NCI-H1436 treated with DMSO at 0.1 percent for 48 hours (cell line): ENCODE measurements at places on chromosomes 2 and 18.
A peak's percentile ranks its signal among the peaks of the same experiment; 100 is the strongest.

DNA sequence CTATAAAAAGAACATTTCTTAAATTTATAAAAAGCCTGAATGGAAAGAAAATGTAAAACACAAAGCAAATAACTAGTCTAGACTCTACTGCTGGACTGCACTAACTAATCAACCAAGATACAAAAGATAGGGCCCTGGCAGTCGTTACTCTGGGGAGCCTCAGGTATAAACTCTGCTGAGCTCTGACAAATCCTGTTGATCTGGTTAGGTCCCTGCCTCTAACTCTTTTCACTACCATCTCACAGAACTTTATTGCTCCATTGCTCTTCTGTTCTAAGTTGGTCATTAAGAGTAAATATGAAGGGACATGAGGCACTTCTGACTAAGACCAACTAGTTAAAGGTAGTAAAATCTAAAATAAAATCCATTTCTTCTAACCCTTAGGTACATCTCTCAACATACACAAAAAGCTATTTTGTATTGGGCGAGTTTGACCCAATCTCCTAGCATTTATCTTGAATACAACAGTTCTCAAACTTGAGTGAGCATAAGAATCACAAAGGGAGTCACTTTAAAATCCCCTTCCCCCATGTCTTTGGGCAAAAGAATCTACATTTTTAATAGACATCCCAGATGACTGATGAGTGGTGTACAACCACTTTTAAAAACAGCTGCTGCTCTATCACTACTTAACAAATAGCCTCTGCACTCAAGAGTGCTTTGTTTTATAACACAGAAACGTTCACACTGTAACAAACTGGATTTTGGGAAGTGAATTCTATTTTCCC, 2.5 kb downstream of the CHN1 start:
- DNase-seq, result no peak

GRCh38 chr2:25437881-25438662, 96.3 kb upstream of the DNMT3A start:
- DNase-seq, result no peak

DNA sequence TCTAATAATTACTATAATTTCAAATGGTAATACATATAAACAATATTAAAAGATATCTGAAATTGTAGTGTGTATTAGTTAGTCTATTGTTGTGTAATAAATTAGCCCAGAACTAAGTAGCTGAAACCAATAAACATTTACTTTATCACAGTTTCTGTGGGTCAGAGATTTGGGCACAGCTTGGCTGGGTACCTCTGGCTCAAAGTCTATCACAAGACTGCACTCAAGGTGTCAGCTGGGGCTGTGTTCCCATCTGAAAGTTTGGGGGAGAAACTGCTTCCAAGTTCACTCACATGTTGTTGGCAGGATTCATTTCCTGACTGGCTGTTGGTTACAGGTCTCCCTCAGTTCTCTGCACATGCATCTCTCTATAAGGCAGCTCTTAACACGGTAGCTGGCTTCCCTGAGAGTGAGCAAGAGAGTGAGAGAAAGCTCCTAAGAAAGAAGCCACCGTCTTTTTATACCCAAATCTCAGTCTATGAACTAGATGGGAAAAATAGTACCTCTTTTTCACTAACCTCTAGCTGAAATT, 25.6 kb upstream of the WIPF1 start:
- DNase-seq, result no peak

- no peak for DNase-seq
Observed at GRCh38 chr2:172086241-172087206, 1.2 kb downstream of the DLX1 start.

- no peak for DNase-seq
Observed at GRCh38 chr2:194260185-194260584, 1396.8 kb upstream of the SLC39A10 start.

DNA sequence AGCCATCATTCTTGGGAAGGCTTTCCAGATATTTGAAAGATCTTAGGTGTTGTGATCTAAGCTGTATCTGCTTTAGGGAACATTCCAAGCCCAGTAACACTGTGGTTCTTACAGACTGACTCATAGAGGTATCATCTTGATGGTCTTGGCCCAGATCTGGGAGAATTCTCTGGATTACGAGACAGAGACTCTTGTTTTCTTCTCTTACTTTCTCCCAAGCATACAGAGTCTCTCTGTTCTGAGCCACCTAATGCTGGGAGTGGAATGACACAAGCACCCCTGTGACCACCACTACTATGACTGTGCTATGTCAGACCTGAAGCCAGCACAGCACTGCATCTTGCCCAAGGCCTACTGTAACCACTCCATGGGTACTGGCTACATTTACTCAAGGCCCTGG, 81.0 kb upstream of the EPAS1 start:
- no peak for DNase-seq

GRCh38 chr2:17107871-17108270, 410.4 kb downstream of the RAD51AP2 start:
- DNase-seq, result no peak

DNA sequence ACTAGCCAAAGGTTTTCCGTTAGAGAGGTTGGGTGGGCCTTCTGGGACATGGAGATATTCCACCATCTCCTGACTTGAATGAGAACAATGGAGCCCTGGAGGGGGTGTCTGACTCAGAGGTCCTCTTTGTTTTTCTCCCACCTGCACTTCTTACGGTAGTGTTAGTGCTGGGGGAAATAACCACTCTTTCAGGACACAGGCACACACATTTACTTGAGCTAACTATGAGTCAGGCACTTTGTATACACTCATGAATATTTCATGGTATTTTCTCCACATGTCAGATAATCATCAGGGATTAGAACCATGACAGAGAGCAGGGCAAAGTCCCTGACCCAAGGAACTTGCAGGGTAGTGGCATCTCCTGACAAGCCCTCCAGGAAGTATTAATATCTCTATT, 439.1 kb downstream of the TSN start:
- no peak for DNase-seq

DNA sequence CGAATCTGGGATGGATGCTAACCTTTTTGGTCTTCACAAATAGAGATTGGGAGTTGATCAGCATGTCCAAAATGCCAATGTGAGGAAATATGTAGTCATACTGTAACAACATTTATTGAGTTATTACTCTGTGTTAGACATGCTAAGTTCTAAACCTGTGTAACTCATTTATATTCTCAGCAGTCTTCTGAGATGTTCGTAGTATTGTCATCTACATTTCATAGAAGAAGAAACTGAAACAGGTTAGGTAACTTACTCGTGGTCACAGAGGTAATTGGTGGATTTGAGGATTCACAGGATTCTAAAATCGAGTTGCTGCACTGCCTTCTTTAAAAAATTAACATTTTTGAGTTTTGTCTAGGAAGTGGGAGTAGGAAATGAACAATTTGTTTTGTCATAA, 162.1 kb downstream of the UBE2E3 start:
- DNase-seq, result no peak

DNA sequence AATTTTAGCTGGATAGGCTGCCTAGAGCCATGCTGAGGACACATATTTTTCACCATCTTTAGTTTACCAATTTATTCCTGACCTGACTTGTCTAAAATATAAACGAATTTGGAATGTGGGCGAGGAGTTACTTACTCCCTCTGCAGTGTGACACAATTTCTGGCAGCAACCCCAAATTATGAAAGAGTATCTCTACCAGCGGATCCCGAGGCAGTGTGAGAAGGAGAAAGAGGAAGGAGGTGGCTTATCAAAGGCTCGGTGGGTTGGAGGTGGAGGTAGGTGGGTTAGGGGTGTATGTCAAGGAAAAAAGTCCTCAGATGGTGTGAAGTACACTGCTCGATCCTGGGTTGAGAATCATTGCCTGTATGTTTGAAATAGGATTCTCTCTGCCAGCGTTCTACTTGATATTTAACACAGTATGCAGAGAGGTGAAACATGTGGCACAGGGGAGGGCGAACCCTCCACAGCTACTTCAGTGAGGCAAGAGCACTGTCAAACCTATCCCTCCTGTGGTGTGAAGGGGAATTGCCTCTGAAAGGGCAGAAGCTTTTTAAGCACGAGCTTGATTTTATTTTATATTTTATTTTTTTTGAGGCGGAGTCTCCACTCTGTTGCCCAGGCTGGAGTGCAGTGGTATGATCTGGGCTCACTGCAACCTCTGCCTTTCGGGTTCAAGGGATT, 76.0 kb downstream of the RFTN2 start:
- DNase-seq, result no peak

GRCh38 chr2:20227894-20228505, 3.1 kb upstream of the SDC1 start:
- DNase-seq, result no peak

DNA sequence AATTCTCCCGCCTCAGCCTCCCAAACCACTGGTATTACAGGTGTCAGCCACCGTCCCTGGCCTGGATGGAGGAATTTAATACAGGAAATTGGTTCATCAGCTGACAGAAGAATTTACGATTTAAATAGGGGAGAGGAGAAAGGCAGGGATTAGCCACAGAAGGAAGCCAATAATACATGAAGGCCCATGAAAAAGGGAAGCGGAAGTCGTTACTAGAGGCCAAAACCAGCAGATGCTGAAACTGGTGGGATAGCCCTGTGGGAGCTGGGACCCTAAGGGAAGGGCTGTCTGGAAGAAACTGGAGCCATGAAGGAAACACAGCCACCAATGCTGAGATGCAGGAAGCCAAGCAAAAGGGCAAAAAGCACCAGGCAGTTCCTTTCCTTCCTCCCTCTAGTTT, 163.7 kb upstream of the RMP24 start:
- DNase-seq, result no peak

- DNase-seq, result no peak
Observed at GRCh38 chr2:225091336-225091735, 49.1 kb upstream of the DOCK10 start.

GRCh38 chr2:195316486-195316885, 340.5 kb upstream of the SLC39A10 start:
- no peak for DNase-seq

DNA sequence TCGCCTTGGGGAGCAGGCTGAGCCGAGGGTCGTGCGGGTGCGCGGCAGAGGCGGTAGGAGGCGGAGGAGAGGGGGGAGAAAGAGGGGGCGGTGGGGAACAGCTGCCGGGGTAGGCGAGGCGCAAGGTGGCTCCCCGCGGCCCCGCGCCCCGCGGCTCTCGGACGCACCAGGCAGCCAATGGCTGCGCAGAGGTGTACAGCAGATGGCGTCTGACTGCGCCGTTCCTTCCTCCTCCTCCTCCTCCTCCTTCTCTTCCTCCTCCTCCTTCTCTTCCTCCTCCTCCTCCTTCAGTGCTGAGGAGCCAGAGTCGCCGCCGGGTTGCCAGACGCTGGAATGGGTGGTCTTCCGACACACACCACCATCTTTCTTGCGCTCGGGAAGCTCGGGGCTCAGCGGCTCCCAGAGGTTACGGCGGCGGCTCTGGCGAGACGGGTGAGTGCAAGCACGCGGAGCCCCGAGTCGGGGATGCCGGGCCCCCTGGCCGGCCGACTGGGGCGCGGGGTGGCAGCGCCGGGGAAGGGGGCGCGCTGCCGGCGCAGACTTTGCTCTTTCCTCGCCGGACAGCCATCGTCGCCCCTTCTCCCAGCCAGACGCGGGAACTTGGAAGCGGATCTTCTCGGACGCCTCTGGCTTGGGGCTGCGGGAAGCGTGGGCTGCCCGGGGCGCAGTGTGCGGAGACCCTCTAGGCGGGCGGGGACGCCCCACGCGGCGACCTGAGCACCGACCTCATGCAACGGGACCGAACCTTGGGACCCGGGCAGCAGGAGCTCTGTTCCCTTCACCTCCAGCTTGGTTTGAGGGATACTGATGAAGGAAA, at the start of gene THSD7B:
Gene THSD7B (plus strand): TSS at position 290 of the 817 bp plus-strand sequence. CDS start 116,634 bp downstream, outside the sequence.
- no peak for DNase-seq

DNA sequence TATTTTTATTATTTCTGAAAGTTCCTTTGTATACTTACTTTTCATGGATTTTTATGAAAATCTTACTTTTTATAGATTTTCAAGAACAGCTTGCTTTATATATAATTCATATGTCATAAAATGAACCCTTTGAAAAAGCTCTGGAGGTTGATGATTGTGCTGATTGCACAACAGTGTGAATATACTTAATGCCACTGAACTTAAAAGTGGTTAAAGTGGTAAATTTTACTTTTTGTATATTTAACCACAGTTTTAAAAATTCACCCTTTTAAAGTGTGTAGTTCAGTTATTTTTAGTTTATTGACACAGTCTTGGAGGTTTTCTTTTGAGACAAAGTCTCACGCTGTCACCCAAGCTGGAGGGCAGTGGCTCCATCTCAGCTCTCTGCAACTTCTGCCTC, 8.4 kb downstream of the SANBR start:
- DNase-seq, result no peak

GRCh38 chr2:15636972-15637785, 45.5 kb downstream of the DDX1 start:
- DNase-seq, result peak; percentile 3

DNA sequence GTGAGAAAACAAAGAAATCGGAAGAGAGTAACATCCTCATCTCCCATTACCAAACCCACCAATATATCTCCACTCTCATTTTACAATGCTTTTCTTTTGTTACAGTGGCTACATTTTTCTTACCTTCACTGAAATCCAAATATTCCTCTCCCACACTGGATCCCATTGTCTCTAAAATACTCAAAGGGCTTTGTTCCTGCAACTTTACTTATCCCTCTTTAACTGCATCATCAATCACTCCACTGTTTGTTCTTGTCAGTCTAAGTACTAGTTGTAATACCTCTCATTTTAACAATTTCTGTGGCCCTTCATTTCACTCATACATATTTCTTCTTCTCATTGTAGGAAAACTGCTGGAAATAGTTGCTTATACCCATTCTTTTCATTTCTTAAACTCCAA, 464.2 kb upstream of the PIK3C3 start:
- no peak for DNase-seq

GRCh38 chr2:209473930-209474419, 50.1 kb downstream of the MAP2 start:
- no peak for DNase-seq

GRCh38 chr2:112701052-112701451, 19.8 kb upstream of the NT5DC4 start:
- no peak for DNase-seq

DNA sequence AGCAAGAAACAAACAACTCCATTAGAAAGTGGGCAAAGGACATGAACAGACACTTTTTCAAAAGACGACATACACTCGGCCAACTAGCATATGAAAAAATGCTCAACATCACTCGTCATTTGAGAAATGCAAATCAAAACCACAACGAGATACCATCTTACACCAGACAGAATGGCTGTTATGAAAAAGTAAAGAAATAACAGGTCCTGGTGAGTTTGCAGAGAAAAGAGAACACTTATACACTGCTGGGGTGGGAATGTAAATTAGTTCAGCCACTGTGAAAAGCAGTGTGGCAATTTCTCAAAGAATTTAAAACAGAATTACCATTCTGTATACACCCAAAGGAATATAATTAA, 130.5 kb downstream of the PLCL1 start:
- no peak for DNase-seq

DNA sequence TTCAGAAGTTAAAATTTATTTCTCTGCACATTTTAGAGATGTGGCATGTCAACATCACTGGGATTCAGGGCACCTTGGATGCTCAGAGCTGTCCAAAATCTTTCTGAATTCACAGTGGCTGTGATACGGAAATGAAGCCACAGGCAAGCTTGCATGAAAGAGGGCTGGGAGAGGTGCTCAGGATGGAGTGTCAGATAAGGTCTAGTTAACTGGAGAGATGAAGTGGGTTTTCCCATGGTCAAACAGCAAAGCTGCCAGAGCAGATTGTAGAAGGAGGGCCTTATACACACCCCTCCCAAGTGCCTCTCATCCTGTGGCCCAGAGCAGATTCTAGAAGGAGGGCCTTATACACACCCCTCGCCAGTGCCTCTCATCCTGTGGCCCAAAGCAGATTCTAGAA, 286.8 kb upstream of the PXDN start:
- no peak for DNase-seq
